ENCODE measurements at places on chromosomes 1 and 21.

DNA sequence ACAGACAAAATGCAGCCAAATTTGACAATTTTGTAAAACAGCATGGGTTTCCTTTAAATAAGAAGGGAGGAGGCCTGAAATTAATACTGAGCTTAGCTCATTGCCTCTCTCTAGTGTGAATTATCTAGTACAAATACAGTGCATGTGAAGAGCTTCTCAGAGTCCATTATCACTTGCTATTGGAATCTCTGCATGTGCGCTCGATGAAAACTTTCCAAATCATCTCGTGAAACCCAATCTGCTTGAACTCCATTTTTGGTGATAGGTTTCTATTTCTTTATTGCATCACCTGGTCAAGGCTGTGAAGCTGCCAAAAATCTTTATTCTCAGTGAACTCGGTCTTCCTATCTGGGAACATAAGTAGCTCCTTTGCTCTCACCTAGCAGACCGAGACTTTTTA lies 49.5 kb upstream of the LYPLAL1 start:
- DNase-seq: no peak

DNA sequence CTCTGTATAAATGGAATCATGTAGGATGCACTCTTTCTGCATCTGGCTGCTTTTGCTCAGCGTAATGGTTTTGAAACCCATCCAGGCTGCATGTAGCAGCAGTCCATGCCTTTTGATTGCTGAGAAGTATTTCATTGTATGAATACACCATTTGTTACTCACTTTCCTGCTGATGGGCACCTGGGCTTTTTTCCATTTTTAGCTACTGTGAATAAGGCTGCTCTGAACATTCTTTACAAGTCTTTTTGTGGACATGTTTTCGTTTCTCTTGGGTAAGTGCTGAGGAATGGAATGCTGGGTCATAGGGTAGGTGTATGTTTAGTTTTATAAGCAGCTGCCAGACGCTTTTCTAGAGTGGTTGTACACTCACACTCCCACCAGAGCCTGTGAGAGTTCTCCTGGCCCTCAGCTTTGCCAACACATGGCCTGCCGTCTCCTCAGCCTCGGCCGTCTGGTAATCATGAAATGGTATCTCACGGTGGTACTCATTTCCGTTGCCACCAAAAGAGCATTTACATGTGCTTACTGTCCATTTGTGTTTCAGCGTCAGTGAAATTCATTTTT lies 22.7 kb downstream of the SLX9 start:
- peak; percentile 80 for DNase-seq

DNA sequence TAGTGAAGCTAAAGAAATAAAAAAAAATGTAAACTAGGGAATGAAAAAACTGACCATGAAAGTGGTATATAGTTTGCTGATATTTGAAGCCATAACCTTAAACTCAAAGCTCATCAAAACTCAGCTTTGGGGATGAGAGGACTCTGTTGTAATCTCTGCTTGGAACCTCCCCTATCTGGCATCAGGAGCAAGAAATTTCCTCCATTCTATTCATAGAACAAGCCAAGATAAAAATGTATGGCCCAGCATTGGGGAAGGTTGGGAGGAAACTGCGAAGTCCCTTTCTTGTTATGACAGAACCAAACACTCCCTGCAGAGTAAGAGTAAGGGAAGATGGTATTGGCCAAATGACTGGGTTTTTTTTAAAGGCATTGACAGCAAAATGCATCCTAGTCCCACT lies 35.6 kb downstream of the MCOLN2 start:
- no peak for DNase-seq

DNA sequence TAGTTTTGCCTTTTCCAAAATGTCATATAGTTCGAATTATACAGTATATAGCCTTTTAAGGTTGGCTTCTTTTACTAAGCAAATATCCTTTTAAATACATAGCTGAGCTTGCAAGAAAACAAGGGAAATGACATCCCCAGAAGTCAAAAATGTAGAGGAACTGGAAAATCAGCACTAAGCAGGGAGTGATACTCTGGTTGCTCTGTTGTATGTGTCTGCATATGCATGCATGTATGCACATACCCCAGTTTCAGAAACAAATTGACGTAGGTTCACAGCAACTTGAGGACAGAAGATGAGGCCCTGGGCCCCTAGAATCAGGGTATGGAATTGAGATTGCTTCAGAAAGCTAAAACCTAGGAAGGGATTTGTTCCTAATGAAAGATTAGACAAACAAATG lies 75.1 kb upstream of the GNG4 start:
- no peak for DNase-seq

GRCh38 chr1:78255383-78255782 lies 209.6 kb downstream of the GIPC2 start:
- DNase-seq: no peak

DNA sequence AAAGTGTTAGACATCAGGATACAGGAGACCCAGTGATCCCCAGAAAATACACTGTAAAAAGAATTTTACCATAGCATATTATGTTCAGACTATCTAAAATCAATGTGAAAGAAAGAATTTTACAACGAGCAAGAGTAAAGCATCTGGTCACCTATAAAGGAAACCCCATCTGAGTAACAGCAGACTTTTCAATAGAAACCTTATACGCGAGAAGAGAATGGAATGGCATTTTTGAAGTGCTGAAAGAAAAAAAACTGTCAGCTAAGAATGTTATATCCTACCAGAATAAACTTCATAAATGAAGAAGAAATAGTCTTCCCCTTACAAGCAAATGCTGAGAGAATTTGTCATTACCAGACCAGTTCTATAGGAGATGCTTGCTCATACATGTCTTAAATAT lies 532.1 kb upstream of the NR5A2 start:
- no peak for DNase-seq

DNA sequence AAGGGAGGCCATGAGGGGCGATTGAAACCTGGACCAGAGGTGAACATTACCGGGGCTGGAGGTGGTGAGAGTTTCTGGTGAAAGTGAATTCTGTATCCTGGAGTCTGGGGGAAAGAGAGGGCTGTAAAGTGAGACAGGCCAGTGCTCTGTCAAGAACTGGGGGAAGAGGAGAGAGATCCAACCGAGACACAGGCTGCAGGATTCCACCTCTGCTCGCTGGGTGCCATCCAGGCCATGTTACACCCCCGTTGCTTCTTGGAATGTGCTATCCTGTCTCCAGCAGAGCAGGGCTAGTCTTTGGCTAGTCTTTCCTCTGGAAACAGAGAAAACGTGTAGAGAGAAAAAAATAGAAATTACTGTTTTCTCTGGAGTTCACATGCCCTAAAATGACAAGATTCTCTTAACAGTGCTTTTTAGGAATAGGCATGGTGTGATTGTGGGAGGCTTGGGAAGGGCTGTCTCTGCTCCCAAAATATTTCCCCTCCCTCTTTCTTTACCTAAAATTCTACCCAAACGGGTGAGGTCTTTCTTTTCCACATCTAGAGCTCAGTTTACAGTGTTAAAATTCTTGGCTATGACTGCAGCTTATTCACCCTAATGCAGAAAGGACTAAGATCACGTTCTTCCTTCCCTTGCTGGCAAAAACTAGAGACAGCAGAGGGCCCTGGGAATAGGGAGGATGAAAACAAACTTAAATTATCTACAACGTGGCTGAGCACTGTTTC lies 16.5 kb upstream of the OVAAL start:
- DNase-seq: peak; percentile 41

GRCh38 chr21:38228115-38228514 lies 28.7 kb upstream of the KCNJ15 start:
- DNase-seq: no peak

DNA sequence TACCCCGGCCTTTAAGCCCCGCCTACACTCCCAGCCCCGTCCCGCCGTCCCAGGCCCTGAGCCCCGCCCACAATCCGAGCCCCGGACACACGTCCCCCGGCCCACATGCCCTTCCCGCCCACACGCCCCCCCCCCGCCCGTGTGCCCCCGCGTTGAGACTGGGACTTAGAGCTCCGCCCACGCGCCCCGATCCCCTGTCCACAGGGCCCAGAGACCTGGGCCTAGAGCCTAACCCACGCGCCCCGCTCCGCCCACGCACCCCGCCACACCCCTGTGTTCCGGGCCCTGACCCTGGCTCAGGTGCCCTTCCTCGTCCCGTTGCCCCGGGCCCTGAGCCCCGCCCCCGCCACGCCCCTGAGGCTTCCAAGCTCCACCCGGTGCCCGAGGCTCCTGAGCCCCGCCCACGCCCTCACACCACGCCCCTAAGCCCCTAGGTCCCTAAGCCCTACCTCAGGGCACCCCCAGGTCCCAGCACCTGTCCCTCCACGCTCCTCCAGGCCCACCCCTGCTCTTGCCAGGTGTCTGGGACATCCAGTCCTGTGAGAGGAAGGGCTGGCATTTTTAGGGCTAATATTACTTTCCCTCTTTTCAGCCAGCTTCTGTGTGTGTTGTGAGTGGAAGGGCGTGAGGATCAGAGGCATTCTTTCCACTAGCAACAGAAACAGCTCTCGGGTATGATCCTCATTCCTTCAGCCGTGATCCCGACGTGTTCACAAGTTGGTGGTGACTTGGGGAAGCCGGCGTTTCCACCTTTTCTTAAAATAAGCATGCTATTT lies 552 bp upstream of the GPR157 start:
- no peak for DNase-seq

DNA sequence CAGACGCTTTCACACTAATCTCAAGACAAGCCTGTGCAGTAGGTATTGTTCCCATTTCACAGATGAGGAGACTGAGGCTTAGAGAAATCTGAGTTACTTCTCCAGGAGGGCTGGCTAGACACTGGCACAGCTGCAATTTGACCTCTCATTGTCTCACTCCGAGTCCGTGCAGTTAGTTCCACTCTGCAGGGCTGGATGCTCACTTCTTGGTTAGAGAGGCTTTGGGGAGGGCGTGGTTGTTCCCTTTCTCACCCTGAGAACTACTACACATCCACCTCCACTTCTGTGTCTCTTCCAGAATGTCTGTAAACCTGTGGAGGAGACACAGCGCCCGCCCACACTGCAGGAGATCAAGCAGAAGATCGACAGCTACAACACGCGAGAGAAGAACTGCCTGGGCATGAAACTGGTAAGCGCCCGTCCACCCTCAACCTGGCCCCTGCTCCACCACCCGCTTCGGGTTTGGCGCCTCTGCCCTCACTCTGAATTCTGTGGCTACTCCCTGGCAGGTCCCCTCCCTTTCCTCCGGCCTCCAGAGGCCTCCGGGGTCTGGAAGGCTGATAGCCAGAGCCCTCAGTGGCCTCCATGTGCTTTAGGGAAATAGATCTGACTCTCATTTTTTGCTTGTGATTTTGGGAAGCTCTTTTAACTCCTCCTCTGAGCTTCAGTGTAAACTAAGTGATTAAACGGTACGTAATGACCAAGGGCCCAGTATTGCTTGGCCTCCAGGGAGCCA lies 29.1 kb downstream of the EIF2D start:
- DNase-seq: no peak

DNA sequence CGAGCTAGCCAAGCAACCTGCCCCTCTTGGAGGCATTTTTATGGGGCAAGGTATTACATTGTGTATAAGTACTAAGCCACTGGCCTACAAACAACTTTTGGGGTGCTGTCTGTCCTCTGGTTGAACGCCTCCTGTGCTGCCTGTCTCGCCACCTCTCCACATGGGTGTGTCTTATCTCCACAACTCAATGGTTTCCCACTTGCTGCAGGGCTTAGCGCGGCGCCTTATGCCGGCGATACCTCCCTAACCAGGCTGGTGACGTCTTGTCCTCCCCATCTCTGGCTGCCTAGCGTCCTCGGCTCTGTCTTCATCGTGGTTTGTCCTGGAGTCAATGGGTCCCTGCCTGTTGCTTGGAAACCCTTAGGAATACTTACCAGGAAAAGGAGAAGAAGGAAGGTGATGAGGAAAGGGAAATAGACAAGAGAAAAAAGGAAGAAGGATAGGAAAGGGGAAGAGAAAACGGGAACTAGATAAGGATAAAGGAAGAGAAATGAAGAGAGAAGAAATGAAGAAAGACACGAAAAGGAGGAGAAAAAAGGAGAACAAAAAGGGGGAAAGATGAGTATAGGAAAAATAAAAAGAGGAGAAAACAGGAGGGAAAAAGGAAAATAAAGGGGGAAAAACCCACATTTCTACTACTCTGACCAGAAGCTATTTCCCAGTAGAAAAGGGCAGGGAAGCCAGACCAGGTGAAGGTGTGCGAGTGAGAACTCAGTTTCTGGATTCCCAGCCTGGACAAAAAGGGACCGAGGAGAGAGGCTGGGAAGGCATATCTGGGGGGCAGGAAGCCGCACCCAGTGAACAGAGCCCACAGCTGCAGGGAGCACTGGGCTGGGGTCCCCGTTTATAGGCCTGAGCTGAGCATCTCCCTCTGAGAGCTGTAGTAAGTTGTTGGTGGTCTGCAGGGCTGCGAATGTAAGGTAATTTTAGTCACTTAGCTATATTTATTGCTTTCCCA lies 86.2 kb downstream of the CLIC6 start:
- no peak for DNase-seq

- DNase-seq: no peak
These were observed 11.6 kb upstream of the ZNF697 start for GRCh38 chr1:119659628-119660027.

- no peak for DNase-seq
These were observed 7.0 kb downstream of the SIPA1L2 start for GRCh38 chr1:232622981-232623380.

- DNase-seq: no peak
These were observed 25.7 kb downstream of the RHOU start for GRCh38 chr1:228760979-228761378.

DNA sequence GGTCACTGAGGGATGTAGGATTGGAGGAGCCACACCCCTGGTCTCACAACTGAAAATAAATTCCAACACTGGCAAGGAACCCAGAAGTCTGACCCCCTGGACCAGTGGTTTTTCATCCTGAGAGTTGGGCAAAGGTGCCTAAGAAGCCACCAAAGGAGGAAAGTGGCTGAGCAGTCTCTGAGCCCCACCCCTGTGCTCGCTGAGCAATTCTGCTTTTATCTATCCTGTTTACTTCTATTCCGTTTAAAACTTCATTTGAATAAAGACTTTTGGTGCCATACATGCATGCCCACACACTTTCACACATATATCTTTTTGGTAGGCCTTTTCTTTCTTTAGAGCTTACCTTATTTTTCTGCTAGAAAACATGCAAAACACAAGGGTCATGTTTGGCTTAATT lies 13.9 kb upstream of the CD53 start:
- DNase-seq: no peak

- no peak for DNase-seq
These were observed 18.4 kb upstream of the IL10 start for GRCh38 chr1:206790502-206791250.

- no peak for DNase-seq
These were observed 22.0 kb upstream of the IFNAR1 start for GRCh38 chr21:33302796-33303195.

GRCh38 chr1:97505816-97506215 lies 415.0 kb downstream of the DPYD start:
- DNase-seq: no peak

DNA sequence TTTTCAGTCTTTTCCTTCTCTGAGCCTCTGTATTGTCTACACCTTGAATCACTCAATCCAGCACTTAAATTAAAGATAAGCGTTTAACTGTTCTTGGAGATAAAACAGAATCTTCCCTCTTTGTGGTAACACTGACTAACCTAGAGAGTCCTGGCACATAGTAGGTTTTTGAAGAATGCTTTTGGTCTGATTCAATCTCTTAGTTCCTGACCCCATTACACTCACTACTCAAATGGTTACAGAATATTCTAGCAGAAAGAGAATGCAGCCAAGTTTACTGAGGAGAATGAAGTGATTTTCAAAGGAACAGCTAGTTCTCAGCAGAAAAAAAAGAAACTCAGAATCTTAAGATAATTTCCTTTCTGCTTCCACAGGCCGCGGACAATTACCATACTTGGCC lies 309.2 kb upstream of the PRMT6 start:
- DNase-seq: no peak

- DNase-seq: no peak
These were observed 574.9 kb upstream of the NR5A2 start for GRCh38 chr1:199452627-199453026.

- no peak for DNase-seq
These were observed 184.3 kb upstream of the LMO4 start for GRCh38 chr1:87144316-87144895.

- no peak for DNase-seq
These were observed 32.5 kb downstream of the SLC22A15 start for GRCh38 chr1:116008656-116009390.
